GM13977 (cell line): ENCODE measurements at places on chromosomes 4 and X.

DNA sequence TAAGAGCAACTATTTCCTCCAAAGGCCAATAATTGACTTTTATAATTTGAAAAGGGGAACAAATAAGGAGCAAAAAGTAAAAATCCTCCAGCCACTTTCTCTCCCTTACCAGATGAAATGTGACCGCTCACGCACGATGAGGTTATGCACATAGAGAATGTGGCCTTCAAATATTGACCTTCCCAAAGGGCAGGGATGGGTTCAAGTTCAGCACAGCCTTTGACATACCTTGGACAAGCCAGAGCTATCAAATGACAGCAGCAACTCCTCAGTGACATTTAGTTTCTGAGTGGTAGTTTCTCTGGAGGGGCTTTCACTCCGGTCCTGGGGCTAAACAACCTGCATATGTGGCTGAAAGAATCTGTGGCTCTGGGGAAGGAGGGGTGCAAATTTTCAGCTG, 50.7 kb downstream of the AMOT start:
- no peak for DNase-seq

GRCh38 chrX:13144927-13145655, 100.7 kb upstream of the FAM9C start:
- DNase-seq: no peak

DNA sequence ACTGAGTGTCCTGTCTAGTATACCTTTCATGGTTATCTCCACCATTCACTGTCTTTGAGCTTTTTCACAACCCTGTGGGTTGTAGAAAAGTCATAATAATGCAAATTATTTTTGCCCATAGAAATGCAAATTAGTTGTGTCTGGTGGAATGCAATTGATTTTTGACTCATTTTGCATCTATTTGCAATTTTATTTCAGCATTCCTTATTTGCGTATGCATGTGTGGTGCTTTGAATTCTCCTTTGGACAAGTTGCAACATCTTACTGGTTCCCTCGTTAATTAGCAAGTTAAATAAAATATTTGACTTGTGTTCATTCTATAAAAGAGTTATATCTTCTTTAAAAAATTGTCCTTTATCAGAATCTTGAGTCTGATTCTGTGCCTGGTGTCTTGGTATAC, 297.3 kb upstream of the CASK start:
- DNase-seq: no peak

- no peak for DNase-seq
Observed at GRCh38 chr4:105280338-105281123, 133.9 kb downstream of the TET2 start.

GRCh38 chr4:106530024-106530361, 161.4 kb upstream of the GIMD1 start:
- no peak for DNase-seq

DNA sequence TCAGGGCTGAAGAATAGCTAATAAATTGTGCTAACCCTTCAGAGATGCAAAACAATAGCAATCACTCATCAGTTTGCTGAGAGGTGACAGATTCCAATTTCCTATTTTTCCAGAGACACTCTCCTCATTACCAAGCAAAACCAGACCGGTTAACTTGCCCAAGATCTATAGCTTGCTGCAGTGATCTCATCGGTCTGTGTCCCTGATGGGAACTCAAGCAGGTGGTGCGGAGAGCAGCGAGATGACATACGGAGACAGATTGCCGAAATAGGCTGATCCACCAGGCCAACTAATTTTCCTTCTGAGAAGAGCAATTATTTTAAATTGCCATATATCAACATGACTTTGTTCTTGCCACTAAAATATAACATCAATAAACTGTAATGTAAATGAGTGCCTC, 10.5 kb upstream of the DCHS2 start:
- no peak for DNase-seq

GRCh38 chr4:61251129-61251528, 51.0 kb downstream of the ADGRL3 start:
- DNase-seq: no peak

DNA sequence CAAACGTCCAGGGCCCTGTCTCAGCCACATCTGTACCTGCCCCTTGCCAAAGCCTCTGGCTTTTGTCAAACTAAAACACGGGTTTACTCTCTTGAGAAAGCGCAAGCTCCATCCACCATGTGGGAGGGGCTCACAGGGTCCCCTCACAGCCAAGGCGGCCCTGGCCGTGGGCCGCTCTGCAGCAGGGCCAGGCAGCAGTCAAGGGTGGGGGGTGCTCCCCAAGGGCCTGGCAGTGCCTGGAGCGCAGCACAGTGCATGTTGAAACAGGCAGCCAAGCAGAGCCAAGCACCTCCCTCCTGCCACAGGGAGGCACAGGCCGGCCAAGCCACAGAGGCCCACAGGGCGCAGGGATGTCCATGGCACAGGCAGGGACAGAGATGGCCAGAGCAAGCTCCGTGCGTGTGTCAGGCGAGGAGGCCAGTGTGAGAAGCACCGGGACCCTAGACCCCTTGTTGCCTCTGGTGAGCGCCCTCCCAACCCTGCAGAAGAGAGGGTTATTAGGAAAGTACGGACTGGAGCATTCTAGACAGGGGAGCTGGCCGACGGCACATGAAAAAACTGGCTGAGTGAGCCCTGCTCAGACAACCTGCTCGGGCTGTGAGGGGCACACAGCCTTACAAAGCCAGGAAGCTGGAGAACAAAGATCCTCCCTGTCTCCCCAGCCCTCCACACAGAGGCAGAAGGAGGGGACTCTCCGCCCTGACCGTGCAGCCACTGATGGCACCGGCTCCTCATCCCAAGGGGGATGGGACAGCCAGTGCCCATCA, 39.0 kb downstream of the FAM53A start:
- no peak for DNase-seq

DNA sequence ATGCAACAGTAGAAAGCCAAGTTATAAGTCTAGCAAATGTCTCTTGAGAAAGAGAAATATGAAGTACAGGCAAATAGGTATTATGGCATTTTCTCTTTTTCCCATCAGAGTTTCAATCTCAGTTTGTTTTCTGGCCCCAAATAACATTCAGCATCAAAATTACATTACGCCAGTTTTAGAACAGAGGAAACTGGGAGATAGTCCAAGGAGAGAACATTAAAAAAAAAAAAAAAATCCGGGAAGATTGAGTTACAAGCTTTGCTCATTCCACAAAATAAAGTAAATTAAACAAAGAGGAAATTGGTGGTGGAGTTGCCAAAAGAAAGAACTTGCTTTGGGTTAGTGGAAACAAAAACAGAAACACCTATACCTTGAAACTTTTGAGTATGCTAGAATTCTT, 50.4 kb upstream of the IL13RA2 start:
- no peak for DNase-seq

DNA sequence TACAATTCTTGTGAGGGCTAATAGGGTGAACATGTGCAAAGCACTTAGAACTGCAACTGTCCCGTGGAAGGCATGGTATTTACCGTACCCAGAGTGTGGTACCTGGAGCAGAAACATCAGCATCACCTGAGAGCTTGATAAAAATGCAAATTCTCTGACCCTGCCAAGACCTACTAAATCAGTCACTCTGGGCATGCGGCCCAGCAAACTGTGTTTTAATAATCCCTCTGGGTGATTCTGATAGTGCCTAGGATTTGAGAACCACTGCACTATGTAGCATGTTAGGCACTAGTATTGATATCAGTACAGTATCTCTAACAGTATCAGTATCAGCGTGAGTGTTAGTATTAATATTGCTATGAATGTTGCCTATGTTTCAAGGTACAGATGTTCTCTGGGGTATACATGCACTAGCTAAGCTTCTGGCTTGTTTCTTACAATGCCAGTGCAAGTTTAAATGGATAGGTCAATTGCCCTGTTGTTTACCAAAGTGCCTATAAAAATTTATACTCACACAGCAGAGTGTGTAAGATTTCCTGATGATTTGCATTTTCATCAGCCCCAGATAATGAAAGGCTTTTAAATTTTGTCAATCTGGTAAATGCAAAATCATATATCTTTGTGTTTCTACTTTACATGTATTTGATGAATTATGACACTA, 354.0 kb downstream of the HS3ST1 start:
- no peak for DNase-seq

DNA sequence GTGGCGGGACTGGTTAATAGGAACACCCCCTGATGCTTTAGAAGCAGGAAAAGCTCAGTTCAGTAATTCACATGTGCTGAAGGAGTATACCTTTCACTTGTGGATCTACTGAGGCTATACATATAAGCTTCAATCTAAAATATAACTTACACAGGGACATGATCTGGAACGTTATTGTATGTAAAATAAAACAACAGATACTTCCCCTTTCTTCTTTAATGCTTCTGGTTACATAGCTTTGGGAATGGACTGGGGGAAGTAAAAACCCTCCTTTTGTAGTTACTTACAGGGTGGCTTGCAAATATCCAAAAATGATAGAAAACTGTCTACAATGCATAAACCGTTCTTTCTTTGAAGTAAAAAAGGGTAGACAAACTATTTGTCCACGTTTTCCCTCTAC, 1.9 kb downstream of the FGG start:
- no peak for DNase-seq
